ENCODE measurements at places on chromosomes 2 and 18.

- DNase-seq: no peak
Measured at GRCh38 chr2:114642166-114642770, 199.8 kb downstream of the DPP10 start.

DNA sequence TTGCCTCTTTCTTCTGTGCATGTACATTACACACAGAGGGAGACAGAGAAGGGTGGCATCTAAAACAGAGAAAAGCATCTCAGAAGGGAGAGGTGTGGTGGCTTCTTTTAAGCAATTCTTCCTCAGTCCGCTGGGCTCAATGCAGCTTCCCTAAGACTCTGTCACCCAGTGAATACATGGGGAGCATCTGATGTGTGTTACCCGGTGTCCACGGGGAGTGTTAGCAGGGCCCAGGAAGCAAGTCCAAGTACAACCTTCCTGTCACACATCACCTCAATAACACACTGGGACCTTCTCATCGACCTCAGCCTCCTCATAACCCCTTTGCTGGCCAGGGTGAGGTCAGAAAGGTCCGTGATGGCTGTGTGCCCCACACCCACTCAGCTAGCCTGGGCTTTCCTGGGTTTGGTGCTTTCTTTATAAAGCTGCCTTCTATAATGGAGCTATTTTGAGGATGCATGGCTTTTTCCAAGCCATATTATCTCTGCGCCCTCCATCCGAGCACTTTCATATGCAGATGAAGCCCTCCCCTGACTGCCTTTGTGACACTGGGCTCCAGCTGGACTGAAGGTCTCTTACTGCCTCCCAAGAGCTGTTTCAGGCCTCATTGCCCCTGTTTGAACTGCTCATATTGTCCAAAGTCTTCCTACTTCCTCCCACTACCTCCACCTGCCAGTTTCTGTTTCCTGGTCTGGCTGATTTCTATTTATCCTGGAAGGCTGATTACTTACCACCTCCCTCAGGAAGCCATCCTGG, 21.4 kb downstream of the TNFRSF11A start:
- DNase-seq: no peak

DNA sequence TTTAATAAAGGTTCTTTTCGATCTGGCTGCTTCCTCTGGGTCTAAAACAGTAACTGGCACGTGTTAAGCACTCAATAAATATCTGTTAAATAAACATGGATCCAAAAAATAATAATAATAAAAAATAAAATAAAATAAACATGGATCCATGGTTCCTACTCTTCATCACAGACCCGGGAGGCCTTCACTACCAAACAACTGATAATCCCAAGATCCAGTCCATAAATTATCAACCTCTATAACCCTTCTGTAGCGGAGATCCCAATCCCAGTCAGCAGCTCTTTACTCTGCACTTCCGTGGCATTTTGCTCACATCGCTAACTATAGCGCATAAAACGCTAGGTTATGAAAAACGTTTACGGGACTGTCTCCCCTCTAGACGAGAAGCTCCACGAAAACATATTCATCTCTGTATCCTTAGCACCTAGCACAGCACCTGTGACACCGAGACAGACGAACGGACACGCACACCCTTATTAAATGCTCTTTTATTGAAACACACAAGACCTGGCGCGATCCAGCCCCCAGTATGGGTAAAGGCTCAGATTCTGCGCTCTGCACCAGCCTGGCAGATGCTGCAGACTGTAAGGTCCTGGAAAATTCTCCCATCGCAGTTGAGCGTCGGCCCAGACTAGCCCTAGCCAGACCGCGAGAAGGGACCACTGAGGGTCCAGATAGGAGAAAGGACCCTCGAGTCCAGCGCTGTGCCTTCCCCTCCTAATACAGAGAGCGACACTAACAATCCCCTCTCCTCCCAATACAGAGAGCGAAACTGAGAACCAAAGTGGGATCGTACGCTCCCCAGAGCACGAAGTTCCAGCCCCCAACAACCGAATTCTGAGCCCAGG, 770 bp downstream of the NBAS start:
- no peak for DNase-seq

GRCh38 chr2:64067326-64067725, 48.1 kb upstream of the VPS54 start:
- no peak for DNase-seq

GRCh38 chr2:190318931-190319554, 583 bp downstream of the HIBCH start:
- no peak for DNase-seq

- DNase-seq: no peak
Measured at GRCh38 chr2:128835974-128836373, 517.3 kb upstream of the HS6ST1 start.

DNA sequence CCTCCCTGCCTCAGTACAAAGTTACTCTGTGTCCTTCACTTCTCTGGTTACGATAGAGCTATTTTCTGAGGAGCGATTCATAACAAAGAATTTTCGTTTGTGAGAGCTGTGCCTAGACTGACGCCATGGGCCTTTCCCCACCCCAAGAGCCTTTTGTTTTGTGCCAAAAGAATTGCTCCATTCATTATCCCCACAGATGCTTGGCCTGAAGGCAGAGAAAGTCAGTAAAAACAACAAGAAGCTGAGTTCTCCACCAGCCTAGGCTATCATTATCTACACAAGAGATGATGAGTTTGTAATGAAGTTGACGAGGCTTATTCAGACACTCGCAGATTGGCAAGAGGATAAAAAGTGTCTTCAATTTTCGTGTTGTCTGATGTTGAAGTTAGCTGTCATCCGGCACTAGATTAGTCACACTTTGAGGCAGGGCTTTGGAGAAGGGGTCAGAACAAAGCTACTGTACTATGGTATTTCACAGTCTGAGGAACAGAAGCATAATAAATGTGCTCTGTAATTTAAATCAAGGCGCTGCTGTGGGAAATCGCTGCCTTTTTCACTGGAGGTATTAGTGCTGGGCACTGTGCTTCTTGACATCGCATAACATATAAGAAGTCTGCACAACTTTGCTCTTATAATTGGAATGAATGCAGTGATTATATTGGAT, 278.4 kb upstream of the FIGN start:
- DNase-seq: no peak

DNA sequence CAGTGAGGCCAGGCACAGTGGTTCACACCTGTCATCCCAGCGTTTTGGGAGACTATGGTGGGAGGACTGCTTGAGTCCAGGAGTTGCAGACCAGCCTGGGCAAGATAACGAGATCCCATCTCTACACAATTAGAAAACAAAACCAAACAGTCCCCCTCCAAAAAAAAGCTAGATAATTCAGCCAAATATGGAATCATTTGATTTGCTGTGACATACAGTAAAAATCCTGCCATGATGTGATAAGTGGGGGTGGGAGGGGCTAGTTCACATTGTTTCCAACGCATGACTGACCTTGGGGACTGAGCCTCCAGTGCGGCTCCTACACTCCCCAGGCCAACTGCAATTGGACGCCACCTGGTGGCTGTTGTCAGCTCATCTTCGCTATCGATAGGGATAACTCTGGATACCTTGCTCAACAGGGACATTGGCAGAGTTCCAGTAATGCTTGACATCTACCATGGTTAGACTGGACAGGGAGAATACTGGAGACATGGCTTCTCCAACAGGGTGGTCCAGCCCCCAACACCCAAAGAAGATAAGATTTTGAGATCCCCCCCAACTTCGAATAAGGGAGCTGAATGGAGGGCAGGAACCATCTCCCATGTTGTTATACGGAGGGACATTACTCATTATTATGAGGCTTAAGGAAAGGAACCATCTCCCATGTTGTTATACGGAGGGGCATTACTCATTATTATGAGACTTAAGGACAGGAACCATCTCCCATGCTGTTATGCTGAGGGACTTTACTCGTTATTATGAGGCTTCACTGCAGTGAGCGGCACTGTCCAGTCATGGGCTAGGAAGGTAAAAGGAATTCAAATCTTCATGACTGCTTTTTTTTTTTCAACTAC, 135.9 kb downstream of the TGIF1 start:
- DNase-seq: peak; percentile 82

DNA sequence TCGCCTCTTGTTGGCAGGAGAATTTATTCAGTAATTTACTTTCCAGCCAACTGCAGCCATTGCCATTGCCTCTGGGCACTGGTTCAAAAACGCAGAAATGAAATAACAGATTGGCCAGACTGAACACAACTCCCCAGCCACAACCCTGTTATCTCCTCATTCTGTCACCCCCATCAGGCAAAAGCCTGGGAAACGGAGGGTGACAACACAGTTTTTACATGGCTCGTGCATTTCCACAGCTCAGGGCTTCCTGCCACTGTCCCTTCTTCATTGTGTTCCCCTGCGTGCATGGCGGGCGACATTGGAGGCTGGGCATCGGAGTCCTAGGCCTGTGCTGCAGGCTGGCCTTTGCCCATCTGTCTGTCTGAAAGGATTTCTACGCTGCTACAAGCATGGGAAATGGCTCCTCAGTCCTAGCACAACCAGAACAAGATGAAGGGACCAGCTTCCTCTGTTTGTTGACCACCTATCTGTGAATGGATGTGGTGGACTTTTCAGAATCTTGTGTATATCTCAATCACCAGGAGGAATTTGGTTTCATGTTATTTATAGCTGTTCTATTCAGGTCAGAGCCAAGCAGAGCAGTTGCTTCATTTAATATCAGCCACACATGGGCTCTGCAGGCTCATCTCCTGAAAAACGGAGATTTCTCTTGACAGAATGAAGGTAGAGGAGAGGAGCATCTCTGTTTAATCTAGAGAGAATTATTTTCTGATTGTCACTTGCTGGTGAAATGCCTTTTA, 107.0 kb downstream of the MGAT5 start:
- no peak for DNase-seq

- peak; percentile 8 for DNase-seq
Measured at GRCh38 chr18:24535527-24536295, 75.3 kb downstream of the HRH4 start.

- DNase-seq: peak; percentile 84
Measured at GRCh38 chr2:131105156-131105949, at the start of gene PLEKHB2. Gene PLEKHB2, plus strand, starts transcription at chr2:131105336. Its CDS starts 15,606 bp downstream, at chr2:131120942.

DNA sequence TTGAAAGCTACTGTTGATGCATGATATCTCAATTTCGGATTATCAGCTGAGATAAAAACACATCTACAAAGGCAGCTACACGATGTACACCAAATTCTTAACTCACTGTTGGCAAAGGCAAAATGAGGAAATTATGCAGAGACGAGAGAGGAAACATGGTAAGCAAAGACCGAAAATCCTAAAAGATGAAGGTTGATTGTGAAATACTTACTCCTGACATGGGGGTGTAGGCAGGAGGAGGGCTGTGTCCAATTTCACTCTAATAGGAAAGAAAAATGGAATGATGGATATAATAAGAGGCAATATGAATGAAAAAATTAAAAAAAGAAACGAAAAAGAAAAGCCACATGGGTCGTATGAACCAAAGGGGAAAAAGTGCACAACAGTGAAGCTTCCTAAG, 831.3 kb downstream of the CPS1 start:
- DNase-seq: no peak

- DNase-seq: no peak
Measured at GRCh38 chr2:13335862-13336535, 619.3 kb downstream of the TRIB2 start.

- no peak for DNase-seq
Measured at GRCh38 chr2:133200684-133201421, 367.4 kb downstream of the NCKAP5 start.

DNA sequence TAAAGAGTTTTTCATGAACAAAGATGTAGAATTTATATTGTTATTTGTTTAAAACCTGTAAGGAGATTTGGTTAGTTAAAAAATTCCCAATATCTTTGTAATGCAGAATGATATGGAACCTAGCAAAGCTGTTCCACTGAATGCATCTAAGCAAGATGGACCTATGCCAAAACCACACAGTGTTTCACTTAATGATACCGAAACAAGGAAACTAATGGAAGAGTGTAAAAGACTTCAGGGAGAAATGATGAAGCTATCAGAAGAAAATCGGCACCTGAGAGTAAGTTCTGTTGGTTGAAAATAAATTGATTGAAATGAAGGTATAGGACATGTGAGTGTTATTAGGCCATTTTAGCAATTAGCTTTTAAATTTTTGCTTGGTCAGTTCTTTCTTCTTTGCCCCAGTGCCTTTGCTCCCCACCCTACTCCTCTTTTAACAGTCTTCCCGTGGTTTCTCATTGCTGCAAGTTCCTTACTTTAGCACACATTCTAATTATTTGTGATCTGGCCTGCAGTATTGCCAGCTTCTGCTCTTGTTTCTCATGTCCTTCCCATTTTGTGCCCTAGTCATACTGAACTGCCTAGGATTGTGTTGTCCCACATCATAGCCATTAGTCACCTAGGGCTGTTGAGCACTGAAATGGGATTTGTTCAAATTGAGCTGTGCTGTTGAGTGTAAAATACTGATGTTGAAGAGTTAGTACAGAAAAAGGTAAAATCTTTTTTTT, 36.6 kb downstream of the VAPA start:
- no peak for DNase-seq

DNA sequence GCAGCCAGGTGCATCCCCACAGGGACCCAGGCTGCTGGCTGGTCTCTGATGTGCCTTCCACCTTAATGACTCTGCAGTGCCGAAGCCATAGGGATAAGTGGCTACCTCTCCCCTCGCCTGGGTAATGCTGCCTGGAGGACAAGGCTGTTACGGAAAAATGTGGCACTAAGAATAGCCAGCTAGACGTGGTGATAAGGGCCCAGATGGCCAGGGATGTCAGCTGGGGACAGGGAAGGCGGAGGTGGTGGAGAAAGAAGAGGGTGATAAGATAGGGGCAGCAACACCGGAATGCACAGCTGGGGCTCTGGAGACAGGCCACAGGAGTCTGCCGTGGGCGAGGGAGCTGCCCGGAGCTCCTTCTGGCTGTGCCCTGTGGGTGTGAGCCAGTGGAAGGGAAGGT, 170.6 kb downstream of the FHOD3 start:
- no peak for DNase-seq

DNA sequence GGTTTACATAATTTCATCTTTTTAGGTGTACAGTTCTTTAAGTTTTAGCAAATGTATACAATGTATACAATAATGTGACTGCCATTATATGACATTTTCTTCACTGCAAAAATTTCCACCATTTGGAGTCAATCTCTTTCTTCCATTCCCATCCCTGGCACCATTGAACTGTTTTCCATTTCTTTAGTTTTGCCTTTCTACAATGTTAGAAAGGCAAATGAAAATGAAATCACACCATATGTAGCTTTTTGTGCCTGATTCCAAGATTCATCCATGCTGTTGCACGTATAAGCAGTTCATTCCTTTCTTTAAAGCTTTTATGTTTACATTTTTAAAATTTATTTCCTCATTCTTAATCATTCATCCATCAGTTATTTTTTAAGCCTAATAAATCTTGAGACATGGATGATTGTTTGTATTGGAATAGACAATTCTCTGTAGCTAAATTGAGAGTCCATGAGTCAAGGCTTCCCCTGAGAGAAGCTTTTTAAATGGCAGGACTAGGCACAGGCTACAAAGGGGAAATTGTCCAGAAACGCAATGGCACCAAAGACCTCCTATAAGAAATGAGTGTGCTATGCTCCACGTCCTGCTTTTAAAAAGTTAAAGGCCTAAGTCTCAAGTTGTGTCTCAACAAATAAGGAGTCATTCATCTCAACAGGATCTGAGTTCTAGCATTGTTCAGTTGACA, 8.7 kb upstream of the COL5A2 start:
- no peak for DNase-seq

- no peak for DNase-seq
Measured at GRCh38 chr2:121562269-121563176, 31.8 kb downstream of the RNU4ATAC start.
